ENCODE measurements at places on chromosomes 6 and 20. TPM values are rescaled to one million over a fixed set of nuclear protein-coding genes. Genes with fewer than 3 reads are reported as not detected.
A peak's percentile ranks its signal among the peaks of the same experiment; 100 is the strongest.

DNA sequence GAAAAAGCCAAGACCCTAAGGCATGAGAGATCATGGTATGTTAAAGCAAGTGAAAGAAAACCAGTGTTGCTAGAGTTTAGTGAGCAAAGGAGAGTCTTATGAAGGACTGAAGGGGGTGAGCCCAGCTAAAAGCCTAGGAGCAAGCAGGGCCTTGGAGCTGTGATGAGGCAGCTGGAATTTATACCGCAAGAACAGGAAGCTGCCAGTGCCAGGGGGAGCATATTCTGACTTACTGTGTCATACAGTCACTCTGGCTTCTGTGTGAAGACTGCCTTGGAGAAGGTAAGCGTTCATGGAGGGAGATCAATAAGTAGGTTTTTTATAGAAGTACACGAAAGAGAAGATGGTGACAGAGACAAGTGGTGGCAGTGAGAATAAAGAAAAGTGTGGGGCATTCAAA lies 308.9 kb upstream of the THEMIS start:
- DNase-seq, result no peak

- no peak for DNase-seq
Observed at GRCh38 chr6:108361312-108361932, 66.6 kb downstream of the AFG1L start.

- peak; percentile 79 for DNase-seq
Observed at GRCh38 chr20:57329608-57330221, at the start of gene SPO11. Gene SPO11 (plus strand): TSS chr20:57329803. CDS start chr20:57329868, 65 bp downstream.

Gene CST1
- 499 TPM for total RNA-seq

Gene PHACTR1
- total RNA-seq, result 0.41 TPM

All from Caco-2 (cell line).